ENCODE measurements at places on chromosomes 4 and X.
A peak's percentile ranks its signal among the peaks of the same experiment; 100 is the strongest.

GRCh38 chr4:107993969-107994368, 4.3 kb downstream of the HADH start:
- DNase-seq, result no peak

DNA sequence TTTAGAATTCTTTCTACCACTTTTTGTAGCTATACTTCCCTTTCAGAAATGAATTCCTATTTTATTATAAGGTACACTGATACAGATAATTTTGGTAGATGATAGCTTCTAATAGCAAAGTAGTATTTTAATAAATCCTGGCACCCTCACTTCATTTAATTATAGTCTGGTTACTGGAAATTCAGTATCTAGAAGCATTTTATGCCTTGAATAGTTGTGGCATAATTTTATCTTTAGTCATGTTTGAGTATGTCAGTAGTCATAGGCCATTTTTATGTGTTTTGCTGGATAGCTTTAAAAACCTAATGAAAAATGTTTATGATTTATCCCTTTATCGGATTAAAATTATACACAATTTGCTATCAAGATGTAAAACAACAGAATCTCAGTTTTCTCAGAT, 92.3 kb downstream of the DIAPH2 start:
- DNase-seq, result no peak

GRCh38 chr4:141158219-141158618, 24.9 kb upstream of the RNF150 start:
- DNase-seq, result peak; percentile 50

- no peak for DNase-seq
Observed at GRCh38 chr4:99379571-99379970, 27.0 kb upstream of the ADH1C start.

DNA sequence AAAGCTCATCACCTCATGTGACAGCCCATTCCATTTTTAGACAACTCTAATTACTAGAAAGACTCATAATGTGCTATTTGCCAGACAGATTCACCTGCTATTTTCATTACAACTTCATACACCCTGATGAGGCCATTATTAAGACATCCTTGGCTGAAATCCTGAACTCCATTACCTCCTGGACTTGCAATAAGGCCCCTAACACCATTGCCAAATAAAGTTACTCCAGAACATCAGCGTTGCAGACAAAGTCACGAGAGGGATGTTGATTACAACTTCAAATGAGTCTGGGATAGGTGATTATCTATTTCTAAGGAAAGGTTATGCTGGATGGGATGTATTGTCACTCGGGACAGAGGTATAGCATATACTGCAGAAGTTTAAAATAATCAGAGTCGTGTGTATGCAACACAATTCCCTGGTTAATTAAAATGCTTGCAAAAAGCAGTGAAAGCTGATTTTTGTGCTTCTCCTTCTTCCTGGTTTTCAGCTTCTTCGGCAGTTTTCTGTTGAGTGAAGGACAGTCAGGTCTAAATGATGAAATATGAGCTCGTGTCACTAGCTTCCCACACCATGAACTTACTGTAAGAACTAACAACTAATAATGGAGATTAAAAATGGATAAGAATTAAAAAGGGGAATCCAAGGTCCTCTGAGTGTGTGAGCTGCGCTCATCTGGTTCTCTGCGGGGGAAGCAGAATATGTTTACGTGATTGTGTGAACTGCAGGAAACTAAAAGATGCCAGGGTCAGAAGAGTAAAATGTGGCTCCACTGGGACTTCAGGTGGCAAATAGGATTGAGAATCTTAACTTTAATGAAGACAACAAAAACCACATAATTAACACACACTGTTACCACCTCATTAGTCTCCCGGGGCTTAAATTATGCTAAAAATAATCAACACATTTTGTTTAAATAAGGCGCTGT, 17.6 kb upstream of the SOD3 start:
- DNase-seq, result no peak

DNA sequence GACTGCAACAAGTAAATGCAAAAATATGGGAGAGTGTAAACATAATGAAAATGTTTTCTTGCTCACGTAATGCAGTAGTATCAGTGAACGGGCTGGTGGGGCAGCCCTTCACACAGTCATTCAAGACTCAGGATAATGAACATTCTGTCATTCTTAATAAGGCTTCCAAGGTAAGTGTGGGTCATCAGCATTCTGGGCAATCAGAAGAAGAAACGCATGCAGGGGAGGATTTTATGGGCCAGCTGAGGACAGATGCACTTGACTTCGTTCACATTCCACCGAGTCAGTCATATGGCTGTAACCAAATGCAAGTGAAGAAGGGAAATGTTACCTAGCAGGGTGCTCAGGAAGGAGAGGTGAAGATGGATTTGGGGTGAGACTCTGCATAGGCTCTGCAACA, 68.0 kb upstream of the MAP9 start:
- no peak for DNase-seq

DNA sequence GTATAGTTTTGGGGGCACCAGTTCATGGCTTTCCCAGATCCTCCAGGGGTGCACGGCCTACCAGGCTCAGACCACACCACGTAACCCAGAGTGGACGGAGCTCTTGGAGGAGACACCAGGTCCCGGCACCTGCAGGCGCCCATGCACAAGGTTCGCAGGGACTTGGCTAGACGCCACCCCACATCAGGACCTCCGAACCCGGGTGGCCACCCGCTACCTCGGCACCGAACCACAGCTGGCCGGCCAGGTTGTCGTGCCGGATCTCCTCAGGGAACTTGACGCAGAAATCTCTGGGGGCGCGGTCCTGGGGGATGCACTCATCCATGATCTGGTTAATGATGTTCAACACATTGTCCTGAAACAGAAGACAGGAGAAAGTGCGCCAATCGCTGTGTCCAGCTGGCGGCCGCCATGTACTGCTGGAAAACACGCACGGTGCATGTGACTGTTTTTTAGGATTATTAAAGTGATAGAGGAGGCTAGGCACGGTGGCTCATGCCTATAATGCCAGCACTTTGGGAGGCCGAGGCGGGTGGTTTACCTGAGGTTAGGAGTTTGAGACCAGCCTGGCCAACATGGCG, 77.1 kb downstream of the ZFYVE28 start:
- no peak for DNase-seq

DNA sequence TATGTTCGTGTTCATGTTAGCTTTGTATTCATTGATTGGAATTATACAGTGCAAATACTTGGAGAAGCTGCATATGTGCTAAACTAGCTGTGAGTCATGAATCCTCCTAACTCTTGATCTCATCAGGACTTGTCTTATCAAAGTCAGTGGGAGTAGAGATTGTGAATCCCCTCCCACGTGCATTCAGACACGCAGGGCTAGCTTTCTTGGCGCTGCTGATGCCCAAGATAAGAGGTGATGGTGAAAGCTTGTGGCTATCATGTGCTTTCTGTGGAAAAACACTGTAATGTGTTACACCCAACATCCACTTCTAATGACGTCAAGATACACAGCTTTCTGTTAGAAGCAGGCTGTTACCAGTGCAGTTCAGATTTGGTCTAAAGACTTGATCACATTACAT, 348.7 kb upstream of the HAND2 start:
- DNase-seq, result no peak

DNA sequence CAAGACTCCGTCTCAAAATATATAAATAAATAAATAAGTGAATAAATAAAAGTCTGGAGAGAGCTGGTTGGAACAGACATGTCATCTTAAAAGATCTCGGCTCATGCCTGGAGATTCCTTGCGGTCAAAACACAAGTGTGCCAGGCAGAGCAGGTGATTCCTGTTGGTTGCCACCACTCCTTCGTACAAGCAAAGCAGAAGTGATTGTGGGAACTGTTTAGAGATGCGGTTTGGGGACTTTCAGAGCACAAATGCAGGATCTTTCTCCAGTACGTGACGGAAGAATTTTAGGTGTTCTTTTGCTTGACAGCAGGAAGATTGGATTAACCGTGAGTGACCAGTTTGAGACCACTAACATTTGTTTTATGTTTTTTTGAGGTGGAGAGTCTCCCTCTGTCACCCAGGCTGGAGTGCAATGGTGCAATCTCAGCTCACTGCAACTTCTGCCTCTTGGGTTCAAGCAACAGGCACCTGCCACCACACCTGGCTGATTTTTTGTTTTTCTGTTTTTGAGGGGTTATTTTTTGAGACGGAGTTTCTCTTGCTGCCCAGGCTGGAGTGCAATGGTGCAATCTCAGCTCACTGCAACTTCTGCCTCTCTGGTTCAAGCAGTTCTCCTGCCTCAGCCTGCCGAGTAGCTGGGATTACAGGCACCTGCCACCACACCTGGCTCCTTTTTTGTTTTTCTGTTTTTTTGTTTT, 2.8 kb upstream of the CRLF2 start:
- DNase-seq, result no peak

DNA sequence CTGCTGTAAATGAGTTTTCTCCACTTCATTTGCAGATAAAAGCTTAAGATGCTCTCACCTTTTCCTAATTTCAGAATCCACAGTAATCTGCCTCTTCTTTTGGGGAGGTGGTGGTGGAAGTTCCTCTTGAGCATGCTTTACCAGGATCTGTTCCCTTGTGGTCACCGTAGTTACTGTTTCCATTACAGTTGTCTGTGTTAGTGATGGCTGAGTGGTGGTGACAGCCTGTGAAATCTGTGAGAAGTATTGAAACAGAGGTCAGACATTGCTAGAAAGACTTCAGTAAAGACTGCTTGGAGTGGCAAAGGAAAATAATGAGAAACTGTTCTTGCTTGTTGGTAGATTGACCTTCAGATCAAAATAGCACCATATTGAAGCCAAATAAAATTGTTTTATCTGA, 666.2 kb downstream of the DMD start:
- DNase-seq, result no peak

- no peak for DNase-seq
Observed at GRCh38 chrX:150454083-150454482, 91.0 kb downstream of the MAMLD1 start.

DNA sequence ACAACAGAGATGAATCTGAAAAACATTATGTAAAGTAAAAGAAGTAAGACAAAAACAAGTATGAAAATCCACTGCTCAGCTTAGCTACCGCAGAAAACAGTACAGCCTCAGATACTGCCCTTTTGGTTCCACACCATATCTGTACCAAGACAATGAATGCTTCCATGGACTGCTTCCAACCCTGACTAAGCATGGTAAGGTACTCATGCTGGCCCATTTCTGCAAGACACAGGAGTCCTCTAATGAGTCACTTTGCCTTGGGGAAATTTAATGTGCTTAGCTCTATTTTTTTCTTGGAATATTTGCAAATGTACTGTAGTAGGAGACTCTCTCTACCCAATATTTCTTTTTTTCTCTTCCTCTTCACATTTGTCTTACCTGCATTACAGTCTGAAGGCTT, 931.7 kb upstream of the HS3ST1 start:
- no peak for DNase-seq

- DNase-seq, result no peak
Observed at GRCh38 chr4:16572161-16572560, 326.3 kb downstream of the LDB2 start.

GRCh38 chrX:55487143-55487542, 2.5 kb downstream of the USP51 start:
- DNase-seq, result no peak

GRCh38 chrX:49053223-49054072, 5.4 kb upstream of the CCDC120 start:
- DNase-seq, result peak; percentile 58

DNA sequence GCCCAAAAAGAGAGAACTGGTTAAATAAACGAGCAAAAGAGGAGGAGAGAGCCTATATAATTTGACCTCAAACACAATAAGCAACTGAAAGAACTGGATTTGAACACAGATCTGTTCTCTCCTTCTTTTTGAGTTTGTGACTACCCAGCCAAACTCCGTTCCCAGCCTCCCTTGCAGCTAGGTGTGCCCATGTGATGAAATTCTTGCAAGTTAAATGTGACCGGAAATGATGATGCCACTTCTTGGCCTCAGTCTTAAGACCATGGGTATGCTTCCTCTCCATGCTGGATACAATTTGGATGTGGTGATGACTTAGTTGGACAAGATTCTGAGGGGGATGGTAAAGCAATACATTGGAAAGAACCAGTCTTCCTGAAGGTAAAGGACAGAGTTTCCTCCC, 204.1 kb downstream of the PTTG2 start:
- no peak for DNase-seq

GRCh38 chr4:22356987-22357596, 158.8 kb downstream of the ADGRA3 start:
- DNase-seq, result peak; percentile 30

- DNase-seq, result no peak
Observed at GRCh38 chr4:158940271-158940670, 162.6 kb upstream of the RAPGEF2 start.

GRCh38 chrX:12686331-12686730, 104.9 kb upstream of the PRPS2 start:
- DNase-seq, result no peak

DNA sequence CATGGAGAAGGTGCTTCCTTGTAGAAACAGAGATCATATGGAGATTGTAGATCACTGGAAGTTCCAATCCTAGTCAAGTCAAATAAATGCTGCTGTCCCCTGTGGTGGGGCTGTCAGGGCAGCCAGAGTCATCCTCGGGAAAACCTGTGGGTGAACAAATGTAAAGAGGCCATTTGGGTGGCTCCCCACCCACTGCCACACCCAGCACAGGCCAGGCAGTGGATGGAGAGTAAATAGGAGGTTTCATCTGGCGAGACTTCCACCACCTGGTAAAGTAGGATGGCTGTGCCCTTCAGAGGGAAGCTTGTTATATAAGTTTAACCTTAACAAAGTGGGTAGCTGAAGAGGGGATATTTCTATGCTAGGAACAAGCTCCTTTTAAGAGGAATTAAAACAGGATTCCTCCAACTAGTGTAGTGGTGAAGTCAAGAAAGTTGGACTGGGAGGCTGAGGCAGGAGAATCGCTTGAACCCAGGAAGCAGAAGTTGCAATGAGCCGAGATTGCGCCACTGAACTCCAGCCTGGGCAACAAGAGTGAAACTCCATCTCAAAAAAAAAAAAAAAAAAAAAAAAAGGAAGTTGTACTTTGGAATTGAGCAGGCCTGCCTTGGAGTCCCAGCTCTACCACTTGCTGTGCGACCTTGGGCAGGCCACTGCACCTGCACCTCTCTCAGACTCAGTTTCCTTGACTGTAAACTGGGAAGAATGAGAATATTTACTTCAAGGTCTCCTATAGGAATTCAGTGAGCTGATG, 273.7 kb downstream of the PTTG2 start:
- no peak for DNase-seq

DNA sequence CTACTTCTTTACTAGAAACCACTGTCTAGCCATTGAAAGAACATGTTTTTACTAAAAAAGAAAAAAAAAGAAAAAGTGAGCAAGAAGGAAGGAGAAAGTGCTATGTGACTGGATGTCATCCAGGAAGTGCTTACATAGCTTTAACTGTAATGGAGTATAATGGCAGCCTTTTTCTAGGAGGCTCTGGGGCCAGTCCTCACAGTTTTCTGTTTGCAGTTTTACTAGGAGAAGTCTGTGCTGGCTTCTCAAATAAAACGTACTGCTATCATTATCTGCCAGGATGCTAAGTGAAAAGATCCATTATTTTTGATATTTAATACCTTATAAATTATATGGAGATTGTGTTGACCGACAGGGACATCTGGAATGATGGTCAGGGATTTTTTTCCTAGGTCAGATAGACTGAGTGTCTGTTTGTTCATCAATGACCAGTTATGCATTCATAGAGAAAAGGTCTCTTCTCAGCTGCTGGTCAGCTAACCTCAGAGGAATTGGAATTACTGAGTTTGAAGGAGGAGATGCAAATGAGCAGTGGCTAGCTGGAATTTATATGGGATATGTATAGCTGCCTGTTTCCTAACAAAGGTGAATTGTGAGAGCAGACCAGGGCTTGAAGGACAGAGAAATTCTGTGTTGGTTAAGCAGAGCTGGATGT, 21.7 kb downstream of the LPAR4 start:
- no peak for DNase-seq

- no peak for DNase-seq
Observed at GRCh38 chr4:56040842-56041241, 92.1 kb downstream of the CEP135 start.

Measured in ACHN (cell line).